Nephron progenitor cell (in vitro differentiated cells): ENCODE measurements at places on chromosomes 3 and 15.

GRCh38 chr3:112136959-112137693 lies 4.1 kb upstream of the GCSAM start:
- peak overlapping the region; percentile 23 for H3K27ac ChIP-seq
- no peaks in the 10 kb centered on the region for H3K27me3 ChIP-seq
- H3K36me3 ChIP-seq = peaks cover 9% of the 10 kb centered on the region
- no peak overlapping the region for H3K4me3 ChIP-seq

GRCh38 chr3:30313840-30314239 lies 292.6 kb upstream of the TGFBR2 start:
- DNase-seq = no peak
- no peak overlapping the region for H3K27ac ChIP-seq
- peaks cover 15% of the 10 kb centered on the region for H3K4me1 ChIP-seq
- no peaks in the 10 kb centered on the region for H3K36me3 ChIP-seq
- H3K4me3 ChIP-seq = no peak overlapping the region
- H3K27me3 ChIP-seq = peaks cover 4% of the 10 kb centered on the region

DNA sequence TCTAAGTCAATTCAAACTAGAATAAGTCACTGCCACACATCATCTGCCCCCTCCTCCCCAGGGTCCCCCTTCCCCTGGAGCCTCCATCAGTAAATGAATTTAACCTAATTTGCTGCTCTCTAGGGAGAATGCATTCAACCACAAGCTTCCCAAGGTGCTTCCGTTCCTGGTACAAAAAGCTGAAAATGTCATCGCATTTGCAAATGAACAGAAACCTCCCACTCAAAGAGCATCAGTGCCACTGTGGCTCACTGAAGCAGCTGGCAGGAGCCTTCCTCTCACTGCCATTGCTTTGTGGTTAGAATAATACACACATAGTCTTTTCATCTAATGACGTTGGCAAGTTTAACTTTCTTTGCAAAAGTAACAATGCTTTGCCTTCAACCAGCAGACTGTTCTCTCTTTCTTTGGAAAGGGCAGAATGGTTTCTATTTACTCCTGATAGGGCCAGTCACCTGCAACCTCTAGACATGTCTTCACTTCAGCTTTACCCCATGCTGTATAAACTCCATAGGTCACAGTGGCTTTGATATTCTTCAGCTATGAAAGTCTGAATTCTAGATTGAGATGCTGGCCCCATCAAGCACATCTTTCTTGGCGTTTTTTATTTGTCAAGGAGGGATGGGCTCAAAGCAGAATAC lies 238.1 kb downstream of the CPNE4 start:
- H3K27ac ChIP-seq = no peak overlapping the region
- no peaks in the 10 kb centered on the region for H3K27me3 ChIP-seq
- peaks cover 9% of the 10 kb centered on the region for H3K4me1 ChIP-seq
- H3K4me3 ChIP-seq = no peak overlapping the region
- DNase-seq = no peak

DNA sequence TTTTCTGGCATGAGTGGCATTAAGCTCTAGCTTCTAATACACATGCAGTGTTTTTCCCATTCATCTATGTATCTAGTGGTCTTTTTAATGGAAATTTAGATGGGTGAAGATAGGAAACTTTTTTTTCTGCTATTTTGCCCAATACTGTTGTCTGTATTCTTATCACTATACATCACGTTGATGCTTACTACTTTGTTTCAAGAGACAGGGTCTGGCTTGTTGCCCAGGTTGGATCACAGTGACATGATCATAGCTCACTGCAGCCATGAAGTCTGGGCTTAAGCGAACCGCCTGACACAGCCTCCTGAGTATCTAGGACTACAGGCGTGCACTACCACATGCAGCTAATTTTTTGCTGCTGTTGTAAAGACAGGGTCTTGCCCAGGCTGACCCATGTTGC lies 84.6 kb downstream of the PEAK1 start:
- H3K4me3 ChIP-seq = no peak overlapping the region
- H3K36me3 ChIP-seq = no peaks in the 10 kb centered on the region
- H3K27me3 ChIP-seq = no peaks in the 10 kb centered on the region

DNA sequence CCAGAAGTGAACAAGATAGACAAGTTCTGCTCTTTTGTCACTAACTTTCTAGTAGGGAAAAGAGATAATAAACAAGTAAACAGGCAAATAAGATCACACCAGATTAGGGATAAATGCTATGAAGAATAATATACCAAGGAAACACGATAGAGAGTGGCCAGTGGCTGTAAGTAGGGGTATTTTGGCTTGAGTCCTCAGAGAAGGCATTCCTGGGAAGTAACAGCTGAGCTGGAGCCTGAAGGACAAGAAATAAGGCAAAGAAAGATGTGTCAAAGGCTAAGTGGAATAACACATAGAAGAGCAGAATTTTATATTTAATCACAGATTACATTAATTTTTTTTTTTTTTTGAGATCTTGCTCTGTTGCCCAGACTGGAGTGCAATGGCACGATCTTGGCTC lies 366.2 kb downstream of the ZIC1 start:
- no peak for DNase-seq
- H3K27me3 ChIP-seq = peaks cover 3% of the 10 kb centered on the region
- H3K4me3 ChIP-seq = no peak overlapping the region
- H3K27ac ChIP-seq = no peak overlapping the region
- H3K4me1 ChIP-seq = no peaks in the 10 kb centered on the region
